Spinal cord (tissue), 10 donors: ENCODE measurements at places on chromosomes 3 and 15.

GRCh38 chr3:76582632-76583378, 457.1 kb upstream of the ROBO2 start:
- DNase-seq = no peak

- DNase-seq = no peak
These were observed 27.0 kb downstream of the OPA1 start for GRCh38 chr3:193620057-193620456.

- no peak for DNase-seq
These were observed 150.7 kb downstream of the OPA1 start for GRCh38 chr3:193743702-193744047.

DNA sequence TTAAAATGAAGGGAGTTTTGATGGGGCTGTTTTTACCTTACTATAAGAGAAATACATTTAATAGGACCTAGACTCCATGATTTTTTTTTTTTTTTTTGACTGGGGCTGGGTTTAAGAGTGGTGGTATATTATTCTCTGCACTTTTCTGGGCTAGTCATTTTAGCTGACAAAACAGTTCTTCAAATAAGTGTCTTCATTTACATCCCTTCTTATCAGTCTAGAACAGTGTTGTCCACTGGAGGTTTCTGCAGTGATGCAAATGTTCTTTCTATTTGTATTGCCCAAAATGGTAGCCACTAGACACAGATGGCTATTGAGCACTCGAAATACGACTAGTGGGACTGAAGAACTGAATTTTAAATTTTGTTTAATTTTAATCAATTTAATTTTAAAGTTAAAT, 37.2 kb downstream of the KLHL18 start:
- DNase-seq = no peak
